ENCODE measurements at places on chromosomes 13 and 19. TPM values are rescaled to one million over a fixed set of nuclear protein-coding genes. Genes with fewer than 3 reads are reported as not detected.

COL5A3 gene
- 0.34 TPM for total RNA-seq

C19orf67 gene
- not detected for total RNA-seq

TBC1D4 gene
- 9.1 TPM for total RNA-seq

BAX gene
- 135 TPM for total RNA-seq

DLEU7 gene
- total RNA-seq = not detected

CUL4A gene
- total RNA-seq = 144 TPM

SELENOV gene
- not detected for total RNA-seq

KLK5 gene
- not detected for total RNA-seq

ZNF296 gene
- total RNA-seq = 0.17 TPM

Measured in bronchus fibroblast of lung (primary cell).